ENCODE measurements at places on chromosomes 4 and X. TPM values are rescaled to one million over a fixed set of nuclear protein-coding genes. Genes with fewer than 3 reads are reported as not detected.

The NCAPG gene
- 79.4 TPM for total RNA-seq

The TREX2 gene
- total RNA-seq: 2.9 TPM

The CXCL5 gene
- total RNA-seq: not detected

The DCAF12L1 gene
- not detected for total RNA-seq

The KANTR gene
- total RNA-seq: 7.5 TPM

The SLC4A4 gene
- 0.30 TPM for total RNA-seq

The MRFAP1L1 gene
- total RNA-seq: 43.0 TPM

The TCP11X2 gene
- total RNA-seq: not detected

The PPARGC1A gene
- not detected for total RNA-seq
